ENCODE measurements at places on chromosomes 12 and 14. TPM values are rescaled to one million over a fixed set of nuclear protein-coding genes. Genes with fewer than 3 reads are reported as not detected.

- DNase-seq = no peak
These were observed 35.4 kb downstream of the SPTLC2 start for GRCh38 chr14:77580964-77581505.

GRCh38 chr12:49903351-49903699, 375 bp downstream of the FAIM2 start:
- DNase-seq = no peak

GRCh38 chr12:12405882-12406281, 49.0 kb downstream of the BORCS5 start:
- no peak for DNase-seq

DNA sequence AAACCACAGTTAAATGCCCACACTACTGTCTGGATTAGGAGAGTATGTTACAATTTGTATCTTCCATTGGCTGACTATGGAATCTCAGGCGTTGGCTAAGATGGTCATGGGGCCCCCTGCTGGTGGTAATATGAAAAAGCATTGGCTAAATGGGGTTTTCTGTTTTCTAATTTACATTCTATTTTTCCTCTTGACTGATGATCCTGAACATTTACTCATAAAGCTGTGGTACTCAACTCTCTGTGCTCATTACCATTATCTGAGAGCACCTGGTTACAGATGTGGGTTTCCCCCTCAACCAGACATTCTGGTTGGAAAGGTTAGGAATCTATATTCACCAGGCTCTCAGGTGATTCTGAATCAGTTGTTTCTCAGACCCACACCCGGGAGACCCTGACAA, 64.8 kb downstream of the WSCD2 start:
- DNase-seq = peak; percentile 32

DNA sequence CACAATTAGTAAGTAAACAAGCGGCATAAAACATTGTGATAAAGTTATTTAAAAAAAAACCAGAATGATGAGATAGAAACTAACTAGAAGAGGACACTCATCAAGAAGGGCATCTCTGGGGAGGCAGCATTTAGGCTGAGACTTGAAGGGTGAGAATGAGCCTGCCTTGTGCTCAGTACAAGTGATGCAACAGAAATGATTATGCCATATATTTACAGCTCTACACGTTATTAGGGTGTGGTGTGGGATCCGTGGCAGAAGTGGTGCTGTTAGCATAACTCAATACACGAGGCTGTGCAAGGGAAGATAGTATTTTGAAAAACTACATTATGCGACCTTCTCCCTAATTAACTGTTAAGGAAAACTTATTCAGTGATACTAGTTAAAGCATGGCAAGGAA, 178.5 kb upstream of the ATF7IP start:
- no peak for DNase-seq

DNA sequence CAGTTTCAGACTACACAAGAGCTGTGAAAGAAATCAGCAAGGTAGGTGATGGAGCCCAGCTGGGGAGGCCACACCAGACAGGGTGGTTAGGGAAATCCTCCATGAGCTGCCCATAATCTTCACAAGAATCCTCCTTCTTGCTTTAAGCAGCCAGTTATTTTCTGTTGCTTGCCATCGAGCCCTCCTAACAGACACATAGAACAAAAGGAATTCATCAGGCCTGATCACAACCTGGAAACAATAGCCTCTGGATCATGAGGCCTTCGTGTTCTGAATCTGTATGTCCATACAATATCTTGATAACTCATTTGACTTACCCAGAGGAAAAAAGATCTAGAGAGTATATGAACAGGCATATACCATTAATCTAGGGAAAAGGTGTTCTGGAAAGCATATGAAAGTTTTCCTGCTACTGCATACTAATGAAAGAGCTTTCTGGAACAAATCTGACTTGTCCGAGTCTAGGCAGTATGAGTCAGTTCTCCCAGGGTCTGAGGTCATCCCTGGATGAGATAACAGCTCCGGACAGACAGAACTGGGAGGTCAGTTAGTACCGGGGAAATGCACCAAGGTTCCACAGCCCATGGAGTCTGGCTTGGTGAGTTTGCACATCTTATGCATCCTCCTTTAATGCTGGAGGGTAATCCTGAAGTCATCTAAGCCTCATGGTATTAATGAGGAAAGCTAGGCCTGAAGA, 52.8 kb upstream of the ELK3 start:
- no peak for DNase-seq

DNA sequence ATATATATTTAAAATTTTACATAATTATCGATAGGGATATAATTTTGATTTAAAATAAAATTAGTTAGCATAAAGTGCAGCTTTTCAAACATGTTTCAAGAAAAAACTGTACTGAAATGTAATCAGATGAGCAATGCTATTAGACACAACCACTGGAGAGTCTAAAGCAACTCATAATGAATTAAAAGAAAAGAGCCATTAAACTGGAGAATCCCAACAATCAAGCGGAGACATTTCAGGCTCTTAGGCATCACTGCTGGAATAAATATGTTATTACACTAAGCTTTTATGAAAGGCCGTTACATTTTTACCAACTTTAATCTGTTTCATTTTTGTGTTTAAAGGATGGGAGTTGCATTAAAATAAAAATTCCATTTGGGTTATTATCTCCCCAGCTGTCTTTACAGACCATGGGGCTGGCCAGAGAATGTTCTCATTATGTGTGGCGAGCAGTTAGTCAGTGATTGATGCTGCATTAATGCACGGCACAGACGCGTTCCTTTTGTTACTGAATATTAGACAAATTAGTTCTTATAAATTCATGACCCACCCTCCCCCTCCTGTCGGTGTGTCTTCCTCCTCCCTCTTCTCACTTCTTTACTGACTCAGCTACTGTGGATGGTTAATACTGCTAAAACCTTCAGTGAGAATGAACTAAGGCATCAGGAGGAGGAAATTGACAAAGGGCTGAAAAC, 156.8 kb downstream of the PDZRN4 start:
- no peak for DNase-seq

The HOXC4 gene
- total RNA-seq = 20.1 TPM

GRCh38 chr14:52175982-52176502, 91.5 kb upstream of the PTGDR start:
- peak; percentile 87 for DNase-seq

The PPP1R1A gene
- total RNA-seq = not detected

The ENDOU gene
- not detected for total RNA-seq

DNA sequence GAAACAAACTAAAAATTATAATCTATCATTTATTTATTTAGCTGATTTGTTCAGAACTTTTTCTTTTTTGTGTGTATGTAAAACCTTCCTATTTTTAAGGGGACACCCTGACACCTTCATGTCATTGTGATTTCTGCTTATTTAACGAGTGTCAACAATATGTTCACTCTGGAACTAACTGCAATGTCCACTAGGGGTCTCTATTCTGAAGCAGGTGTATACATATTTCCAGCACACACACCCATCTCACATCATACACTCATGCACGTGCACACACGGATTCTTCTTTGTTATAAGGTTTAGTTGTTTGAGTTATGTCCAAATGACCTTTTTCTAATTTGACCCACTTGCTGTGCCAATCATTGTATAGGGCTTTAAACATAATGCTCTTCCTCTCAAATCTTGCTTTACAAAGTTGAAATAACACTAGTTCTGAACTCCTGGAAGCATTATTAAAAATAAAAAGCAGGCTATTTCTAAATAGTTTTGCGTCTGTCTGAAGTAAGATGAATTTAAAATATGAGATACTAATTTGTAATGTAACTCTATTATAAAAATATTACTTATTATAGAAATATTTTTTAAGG, 15.5 kb downstream of the E2F7 start:
- peak; percentile 79 for DNase-seq

- DNase-seq = no peak
These were observed 6.4 kb upstream of the MRPL42 start for GRCh38 chr12:93460902-93461301.

GRCh38 chr12:95763809-95764253, 26.7 kb downstream of the NTN4 start:
- no peak for DNase-seq

- DNase-seq = no peak
These were observed 420.2 kb downstream of the TMTC2 start for GRCh38 chr12:83106873-83107272.

- no peak for DNase-seq
These were observed 238.9 kb upstream of the MIS18BP1 start for GRCh38 chr14:45491914-45492313.

The LRFN5 gene
- total RNA-seq = not detected

The ADIPOR2 gene
- total RNA-seq = 52.8 TPM

DNA sequence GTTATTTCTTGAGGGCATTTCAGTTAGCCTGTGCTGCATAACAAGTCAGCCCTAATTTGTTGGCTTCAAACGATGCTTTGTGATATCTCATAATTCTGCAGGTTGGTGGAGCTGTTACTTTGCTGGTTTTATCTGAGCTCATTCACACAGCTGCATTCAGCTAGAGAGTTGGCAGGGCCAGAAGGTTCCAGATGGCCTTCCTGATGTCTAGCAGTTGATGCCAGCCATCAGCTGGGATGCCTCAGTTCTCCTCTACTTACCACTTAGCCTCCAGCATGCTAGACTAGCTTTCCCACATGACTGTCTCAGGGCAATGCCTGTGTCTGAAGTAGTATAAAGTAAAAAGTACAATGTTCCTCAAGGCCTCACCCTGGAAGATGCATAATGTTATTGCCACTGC, 130.6 kb downstream of the SLC35F4 start:
- no peak for DNase-seq

The TAS2R9 gene
- not detected for total RNA-seq

- DNase-seq = no peak
These were observed 45.1 kb downstream of the AREL1 start for GRCh38 chr14:74667758-74668157.

DNA sequence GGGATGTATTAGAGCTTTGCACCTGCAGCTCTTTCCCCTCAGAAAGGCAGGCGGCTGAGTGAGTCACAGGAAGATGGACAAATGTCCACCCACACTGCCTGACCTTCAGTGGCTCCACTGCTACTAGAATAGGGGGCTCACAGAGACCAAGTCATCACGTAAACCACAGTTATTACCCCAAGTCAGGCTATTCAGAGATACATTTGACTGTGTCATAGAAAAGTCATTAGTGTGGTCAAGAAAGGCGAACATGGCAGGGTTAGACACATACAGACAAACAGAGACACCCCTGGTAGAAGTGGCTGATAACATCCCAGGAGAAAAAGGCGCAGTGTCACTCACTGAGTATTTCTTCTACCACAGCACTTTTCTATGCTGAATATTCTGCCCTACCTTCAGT, 36.0 kb downstream of the GCH1 start:
- DNase-seq = no peak

The SEC23A gene
- total RNA-seq = 47.5 TPM

- no peak for DNase-seq
These were observed 179.1 kb downstream of the LRIG3 start for GRCh38 chr12:58741226-58741625.

Data from OCI-LY7 (cell line).